Hematopoietic multipotent progenitor cell treated with erythropoietin and hydrocortisone succinate and interleukin-3 and kit ligand, for 17 days (in vitro differentiated cells): ENCODE measurements at places on chromosomes 7 and 10.

DNA sequence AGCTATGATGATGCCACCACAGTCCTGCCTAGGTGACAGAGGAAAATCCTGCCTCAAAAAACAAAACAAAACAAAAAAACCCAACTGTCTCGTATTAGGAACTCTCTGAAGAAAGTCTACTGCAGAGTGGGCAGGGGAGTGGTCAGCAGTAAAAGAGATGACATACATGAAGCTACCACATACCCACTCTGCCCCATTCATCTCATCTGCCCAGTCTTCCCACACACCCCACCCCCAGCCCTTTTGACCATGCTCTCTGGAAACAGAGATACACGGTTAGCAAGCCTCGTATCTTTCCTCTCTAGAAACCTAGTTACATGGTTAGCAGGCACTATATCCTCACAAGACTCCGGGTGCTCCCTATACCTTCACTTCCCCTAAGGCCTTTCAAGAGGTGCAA is 8.3 kb downstream of the SLC37A3 start:
- DNase-seq = no peak

GRCh38 chr10:51422311-51423120 is 276.9 kb downstream of the CSTF2T start:
- DNase-seq = peak; percentile 46

DNA sequence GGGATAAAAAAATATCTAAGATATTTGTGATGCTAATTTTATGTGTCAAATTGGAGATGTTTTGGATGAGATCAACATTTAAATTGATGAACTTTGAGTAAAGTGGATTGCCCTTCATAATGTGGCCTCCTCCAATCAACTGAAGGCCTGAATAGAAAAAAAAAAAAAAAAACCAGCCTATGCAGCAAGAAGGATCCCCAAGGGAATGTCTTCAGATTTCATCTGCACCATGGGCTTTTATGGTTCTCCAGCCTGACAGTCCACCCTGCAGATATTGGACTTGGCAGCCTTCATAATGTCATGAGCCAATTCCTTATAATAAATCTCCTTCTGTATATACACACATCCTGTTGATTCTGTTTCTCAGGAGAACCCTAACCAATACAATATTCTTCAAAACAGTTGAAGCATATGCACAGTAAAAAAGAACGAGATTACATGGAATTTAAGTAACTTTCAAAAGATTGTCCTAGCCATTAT is 316.9 kb upstream of the PLXDC2 start:
- no peak for DNase-seq

- no peak for DNase-seq
Measured at GRCh38 chr10:56231436-56231835, 129.6 kb downstream of the ZWINT start.

- DNase-seq = no peak
Measured at GRCh38 chr10:85863301-85864172, 503.1 kb downstream of the GRID1 start.

DNA sequence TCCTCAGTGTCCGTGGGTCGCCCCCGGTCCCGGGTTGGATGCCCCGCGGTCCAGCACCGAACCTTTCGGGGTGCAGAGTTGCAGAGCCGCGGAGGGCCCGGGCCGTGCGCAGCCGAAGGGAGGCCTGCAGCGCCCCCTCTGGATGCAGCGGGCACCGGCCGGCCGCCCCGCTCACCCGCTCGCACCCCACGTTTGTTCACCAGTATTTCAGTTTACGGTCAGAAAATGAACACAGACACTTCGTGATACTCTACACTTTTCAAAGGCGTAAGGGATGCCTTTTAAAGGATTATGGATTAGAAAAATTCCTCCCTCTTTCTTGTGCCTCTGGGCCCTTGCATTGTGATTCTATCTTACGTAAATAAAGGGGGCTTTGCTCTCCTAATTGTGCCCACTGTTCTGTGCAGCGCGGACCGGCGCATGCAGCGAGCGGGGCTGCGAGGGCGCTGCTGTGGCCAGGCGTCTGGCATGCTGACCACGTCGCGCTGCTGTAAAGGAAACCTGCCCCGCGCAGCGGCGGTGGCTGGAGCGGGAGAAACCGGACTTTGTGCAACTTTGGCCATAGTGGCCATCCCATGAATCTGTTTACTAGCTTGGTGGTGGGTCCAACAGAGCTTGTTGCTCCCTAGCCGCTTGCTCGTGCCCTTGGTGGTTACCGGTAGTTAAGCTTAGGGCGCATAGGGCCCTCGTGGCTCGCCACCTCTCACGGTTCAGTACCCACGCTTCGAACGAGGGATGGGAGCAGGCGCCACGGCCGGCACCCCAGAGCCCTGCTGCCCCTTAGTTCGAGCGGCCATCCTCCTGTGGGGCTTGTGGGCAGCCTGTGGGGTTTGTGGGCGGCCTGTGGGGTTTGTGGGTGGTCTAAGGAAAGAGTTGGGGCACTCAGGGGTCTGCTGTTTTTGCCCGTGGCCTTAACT is 739 bp upstream of the MEST start:
- DNase-seq = no peak

DNA sequence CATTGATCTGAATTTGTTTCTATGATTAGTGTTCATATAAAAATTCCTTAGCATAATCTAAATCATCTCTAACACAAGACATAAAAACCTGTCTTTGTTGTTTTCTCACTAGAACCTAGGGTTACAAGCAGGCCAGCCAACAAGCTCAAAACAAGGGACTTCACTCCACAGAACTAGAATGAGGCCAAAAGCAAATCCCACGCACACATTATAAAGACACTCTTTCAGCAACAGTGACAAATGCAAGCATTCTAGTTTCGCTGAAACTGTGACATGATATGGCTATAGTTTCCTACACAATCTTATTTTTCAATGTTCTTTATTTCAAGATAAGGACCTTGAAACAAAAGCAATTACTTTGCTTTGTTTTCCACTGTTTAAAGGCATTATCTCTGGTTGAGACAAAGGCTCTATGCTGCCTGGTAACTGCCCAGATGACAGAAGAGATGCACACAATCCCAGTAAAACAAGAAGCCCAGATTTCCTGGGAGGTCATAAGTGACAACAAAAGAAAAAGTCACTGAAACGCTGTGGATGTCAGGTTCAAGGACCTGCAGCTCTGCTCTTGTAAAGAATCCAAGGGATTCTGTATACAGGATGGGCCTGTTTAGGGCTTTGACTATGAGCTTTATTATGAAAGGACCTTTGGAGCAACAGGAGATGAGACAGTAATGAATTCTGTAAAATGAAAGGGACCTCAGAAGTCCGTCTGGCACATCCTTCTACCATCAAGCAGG is 105.3 kb downstream of the SORCS1 start:
- DNase-seq = no peak

GRCh38 chr10:26543567-26544306 is 105.6 kb downstream of the APBB1IP start:
- DNase-seq = no peak

GRCh38 chr10:47018026-47018735 is 107.0 kb downstream of the PTPN20 start:
- DNase-seq = no peak

GRCh38 chr10:30215623-30216022 is 133.5 kb downstream of the MTPAP start:
- DNase-seq = no peak

DNA sequence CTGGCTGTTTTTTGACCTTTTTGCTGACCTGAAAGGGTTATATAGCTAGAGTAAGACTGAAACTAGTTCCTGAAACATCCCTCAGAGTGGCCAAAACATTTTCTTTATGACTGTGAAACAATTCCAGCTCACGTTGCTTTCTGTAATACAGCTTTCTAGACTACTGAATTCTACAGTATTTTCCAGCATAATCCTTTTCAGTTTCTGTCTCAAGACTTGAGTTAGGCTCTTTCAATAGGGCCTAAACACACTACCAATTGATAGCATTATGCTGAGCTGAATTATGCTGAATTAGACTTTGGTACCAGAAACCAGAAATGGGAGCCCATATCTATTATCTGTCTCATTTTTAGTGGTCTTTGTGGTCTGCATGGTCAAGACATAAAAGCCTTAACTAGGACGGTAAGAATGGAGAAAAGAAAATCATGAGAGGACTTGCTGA is 72.6 kb downstream of the EPDR1 start:
- DNase-seq = no peak

DNA sequence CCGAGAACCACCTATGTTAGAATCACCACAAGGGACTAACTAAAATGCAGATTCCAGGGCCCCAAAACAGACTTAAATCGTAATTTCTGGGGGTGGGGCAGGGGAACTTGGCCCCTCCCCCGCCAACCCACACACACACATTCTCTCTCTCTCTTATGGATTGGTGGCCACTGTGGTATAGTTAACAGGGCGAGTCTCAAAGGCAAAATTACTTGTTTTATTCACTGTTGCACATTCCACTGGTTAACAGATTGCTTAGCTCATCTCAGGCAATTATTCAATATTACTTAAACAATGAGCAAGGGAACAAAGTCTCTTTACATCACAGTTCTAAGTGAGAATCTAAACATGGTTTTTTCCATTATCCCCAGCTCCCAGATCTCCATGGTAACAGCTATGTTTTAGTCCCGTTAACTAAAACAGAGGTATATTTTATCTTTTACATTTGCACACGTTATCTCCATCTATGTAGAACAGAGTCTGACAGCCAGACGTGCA is 38.5 kb downstream of the IGF2BP3 start:
- no peak for DNase-seq

DNA sequence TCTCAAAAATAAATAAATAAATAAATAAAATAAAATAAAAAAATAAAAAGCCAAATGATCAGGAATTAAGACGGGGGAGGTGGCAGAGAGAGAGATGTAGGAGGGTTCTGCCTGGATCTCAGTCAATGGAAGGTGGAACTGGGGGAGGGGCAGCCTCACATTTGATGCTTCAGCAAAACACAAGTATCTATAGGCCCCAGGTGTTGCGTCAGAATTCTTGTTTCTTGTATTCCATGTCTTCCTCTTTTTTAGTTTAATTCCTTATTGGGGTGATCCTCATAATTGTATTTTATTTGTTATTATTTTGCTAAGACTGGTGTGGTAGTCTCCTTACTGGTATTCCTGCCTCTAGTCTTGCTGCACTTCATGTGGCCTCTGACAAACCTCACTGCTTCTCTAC is 41.4 kb upstream of the SMARCD3 start:
- no peak for DNase-seq
